ENCODE measurements at places on chromosomes 7 and 10.

DNA sequence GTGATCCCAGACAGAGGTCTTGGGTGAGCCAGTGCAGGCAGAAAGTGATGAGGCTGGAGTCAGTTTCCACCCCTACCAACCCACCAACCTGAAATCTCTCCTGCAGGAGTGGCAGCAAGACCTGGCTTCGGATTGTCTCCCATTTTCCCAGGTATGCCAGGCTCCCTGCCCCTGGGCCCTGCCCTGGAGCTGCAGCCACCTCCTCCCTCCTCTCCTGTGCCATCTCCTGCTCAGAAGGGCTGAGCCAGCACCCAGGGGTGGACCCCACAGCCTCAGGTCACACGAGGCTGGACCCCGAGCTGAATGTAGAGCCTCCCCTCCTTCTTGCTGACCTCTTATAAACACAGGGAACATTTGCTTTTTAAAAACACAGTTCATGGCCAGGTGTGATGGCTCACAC is 17.0 kb upstream of the LIMK1 start:
- no peak for DNase-seq

DNA sequence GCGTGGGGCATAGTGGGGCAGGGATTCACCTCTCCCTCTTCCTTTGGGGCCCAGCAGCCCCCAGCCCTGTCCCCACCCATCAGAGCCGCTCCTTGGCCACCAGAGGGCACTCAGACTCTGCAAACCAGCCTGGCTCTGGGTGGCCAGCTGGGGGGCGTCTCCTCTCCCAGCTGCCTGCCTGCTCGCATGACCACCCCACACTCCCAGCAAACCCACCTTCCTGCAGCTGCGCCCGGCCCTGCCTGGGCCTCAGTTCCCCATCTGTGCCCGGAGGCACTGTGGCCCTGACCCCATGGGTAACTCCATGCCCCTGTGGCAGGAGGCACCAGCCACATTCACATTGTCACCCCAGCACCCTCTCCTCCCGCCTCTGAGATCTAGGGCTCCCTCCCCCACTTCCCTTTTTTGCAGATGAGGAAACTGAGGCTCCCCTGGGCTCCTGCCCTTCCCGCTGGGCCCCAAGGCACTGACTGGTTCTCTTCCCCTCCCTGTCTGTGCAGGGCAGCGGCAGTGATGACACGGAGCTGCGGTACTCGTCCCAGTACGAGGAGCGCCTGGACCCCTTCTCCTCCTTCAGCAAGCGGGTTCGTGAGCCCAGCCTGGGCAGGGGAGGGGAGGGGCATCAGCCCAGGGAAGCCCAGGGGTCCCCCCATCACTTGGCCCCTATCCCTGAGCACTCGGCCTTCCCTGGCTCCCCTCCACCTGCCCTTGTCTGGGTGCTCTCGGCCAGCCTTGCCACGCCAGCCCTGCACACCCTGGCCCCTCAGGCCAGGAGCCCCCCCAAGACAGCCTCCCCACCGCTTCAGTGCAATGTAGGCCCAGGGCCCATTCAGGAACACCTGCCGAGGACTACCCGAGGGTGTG is 6.9 kb upstream of the SH2B2 start:
- DNase-seq, result peak; percentile 79

DNA sequence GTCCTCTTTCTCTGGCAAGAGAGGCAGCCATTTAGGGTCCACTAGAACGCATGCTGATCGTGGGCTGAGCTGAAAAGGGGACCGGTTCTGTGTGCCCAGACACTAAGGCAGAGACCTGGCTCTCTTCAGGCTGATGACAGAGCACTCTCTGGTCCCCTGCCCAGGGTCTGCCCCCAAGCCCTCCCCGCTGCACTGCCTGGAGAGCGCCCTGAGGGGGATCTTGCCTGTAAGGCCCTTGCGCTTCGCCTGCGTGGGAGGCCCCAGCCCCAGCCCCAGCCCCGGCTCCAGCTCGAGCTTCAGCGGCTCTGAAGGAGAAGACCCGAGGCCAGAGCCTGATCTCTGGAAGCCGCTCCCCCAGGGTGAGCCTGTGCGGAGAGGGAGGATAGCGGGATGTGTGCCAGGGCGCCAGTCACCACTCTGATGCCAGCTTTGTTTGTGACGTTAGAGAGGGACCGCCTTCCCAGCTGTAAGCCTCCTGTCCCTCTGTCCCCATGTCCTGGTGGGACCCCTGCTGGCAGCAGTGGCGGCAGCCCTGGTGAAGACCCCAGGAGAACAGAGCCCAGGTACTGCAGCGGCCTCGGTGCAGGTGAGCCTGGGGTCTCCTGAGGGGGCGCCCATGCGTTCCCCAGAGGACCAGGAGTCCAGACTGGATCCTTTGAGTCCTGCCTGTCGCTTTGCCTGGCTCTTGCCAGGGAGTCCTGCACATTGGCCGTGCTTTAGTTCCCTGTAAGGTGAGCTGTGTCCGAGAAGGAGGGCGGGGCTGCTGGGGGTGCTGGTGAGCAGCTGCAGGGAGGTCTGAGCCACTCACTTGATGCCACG is 43.2 kb downstream of the ZNF467 start:
- no peak for DNase-seq

- DNase-seq, result no peak
Measured at GRCh38 chr7:117195361-117196029, 127.4 kb downstream of the WNT2 start.

DNA sequence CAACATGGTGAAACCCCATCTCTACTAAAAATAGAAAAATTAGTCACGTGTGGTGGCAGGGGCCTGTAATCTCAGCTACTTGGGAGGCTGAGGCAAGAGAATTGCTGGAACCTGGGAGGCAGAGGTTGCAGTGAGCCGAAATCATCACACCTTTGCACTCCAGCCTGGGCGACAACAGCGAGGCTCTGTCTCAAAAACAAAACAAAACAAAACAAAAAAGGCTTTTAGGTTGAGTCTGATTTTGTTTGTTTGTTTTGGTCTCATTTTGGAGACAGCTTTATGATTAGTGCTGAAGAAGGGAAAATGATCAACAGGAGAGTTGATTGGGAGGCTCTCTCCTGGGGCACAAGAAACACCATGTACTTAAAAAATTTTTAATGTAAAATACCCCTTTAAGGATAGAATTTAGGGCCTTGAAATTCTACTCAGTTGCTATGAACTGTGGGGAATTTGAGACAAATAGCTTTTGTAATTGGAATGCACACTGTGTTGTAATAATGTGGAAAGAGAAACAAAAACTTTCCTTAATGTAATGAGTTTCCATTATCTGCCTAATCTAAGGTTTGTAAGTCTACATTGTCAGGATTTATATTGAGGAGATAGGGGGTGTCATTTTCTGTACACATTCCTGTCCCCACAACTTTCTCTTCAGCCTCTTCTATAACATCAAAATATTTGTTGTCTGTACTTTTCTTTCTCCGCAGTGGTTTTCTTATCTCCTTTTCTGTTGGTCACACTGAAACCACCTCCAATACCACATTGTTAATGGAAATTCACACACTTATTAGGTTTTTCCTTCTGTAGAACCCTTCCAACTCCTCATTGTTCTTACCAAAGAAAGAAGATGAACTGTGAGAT is 41.3 kb downstream of the ARID5B start:
- no peak for DNase-seq

GRCh38 chr10:84155521-84155920 is 16.2 kb downstream of the GHITM start:
- no peak for DNase-seq

DNA sequence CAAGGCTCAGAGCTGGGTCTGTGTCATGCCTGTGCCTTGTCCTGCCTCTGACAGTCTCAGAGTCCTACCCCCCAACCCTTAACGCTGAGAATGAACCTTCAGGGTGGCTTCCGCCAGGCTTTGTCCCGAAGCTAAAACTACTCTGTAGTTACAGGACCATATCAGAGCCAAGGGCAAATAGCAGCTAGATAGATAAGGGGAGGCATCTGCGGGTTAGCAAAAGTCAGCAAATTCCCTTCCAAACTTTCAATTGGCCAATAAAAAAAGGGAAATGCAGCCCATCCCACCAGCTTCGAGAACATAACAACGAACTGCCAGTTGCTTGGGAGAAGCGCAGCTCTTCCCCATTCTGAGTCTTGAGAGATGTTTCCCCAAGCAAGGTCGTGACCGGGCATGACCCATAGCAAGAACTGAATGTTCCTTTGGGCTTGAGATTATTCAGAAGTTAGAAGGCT is 17.7 kb downstream of the CCL24 start:
- DNase-seq, result no peak

- DNase-seq, result no peak
Measured at GRCh38 chr10:98055841-98056516, 25.6 kb upstream of the CRTAC1 start.

GRCh38 chr7:84469034-84469433 is 274.4 kb upstream of the SEMA3A start:
- DNase-seq, result no peak

- DNase-seq, result peak; percentile 96
Measured at GRCh38 chr10:27099916-27100812, at the start of gene ANKRD26. TSS of gene ANKRD26 (minus strand) at chr10:27100494. CDS start at chr10:27100326, 168 bp downstream.

DNA sequence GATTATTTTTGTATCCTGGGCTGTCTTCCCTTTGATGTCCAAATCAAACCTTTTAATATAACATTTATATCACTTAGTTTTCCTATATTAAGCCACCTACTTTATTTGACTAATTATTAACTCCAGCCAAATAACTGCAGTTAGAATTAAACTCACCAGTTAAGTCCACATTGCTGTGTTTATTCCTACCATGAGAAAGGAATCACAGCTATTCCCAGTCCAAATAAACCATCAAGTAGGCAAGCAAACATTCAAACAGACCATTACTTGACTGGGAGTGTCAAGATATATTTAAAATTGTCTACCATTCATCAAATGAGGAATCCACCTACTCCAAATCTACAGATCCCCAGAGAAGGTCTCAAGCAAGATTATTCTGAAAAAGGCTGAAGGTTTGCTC is 22.4 kb downstream of the PDE1C start:
- DNase-seq, result no peak

DNA sequence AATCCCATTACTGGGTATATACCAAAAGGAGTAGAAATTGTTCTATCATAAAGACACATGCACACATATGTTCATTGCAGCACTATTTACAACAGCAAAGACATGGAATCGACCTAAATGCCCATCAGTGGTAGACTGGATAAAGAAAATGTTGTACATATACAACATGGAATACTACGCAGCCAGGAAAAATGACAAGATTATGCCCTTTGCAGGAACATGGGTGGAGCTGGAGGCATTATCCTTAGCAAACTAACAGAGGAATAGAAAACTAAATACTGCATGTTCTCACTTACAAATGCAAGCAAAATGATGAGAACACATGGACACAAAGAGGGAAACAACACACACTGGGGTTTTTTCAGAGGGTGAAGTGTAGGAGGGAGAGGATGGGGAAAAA is 300.2 kb downstream of the BAMBI start:
- DNase-seq, result no peak

GRCh38 chr10:28139138-28139537 is 140.3 kb upstream of the ODAD2 start:
- no peak for DNase-seq

DNA sequence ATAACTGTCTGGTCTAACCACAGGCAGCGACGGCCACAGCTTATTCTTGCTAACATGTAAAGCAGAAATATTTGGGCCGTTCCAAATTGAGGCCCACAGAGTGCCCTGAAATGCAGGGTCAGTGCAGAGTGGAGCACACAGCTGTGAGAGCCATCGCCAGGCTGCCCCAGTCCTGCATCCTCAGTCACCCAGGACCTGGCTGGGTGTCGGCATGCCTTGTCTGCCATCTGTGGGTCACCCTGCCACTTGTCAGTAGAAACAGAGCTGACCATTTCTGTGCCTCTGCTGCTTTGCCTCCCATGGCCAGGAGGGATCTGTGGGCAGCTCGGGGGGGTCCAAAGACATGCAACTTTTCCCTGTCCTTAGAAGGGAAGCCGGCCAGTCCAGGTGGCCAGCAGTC is 57.3 kb upstream of the BTBD16 start:
- no peak for DNase-seq

DNA sequence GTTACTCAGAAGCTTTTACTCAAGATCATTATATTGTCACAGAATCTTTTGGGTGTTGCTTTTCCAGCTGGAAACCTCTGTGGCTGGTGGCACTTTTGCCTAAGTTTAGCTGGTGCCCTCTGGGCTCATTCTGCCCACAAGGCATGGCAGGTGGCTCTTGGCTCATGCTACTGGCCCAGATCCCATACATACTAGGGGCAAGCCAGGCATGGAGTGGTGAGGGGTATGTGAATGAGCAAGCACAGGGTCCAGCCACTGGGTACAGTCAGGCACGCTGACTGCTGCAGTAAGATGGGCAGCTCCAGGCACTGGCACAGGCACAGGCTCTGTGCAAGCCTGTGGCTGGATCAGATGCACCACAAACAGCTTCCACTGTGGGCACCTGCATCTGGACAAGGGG is 375.0 kb upstream of the SEMA3C start:
- DNase-seq, result no peak

GRCh38 chr7:72446591-72447462 is 34.7 kb upstream of the CALN1 start:
- peak; percentile 56 for DNase-seq

GRCh38 chr7:131039355-131039762 is 288.3 kb upstream of the MKLN1 start:
- DNase-seq, result no peak

DNA sequence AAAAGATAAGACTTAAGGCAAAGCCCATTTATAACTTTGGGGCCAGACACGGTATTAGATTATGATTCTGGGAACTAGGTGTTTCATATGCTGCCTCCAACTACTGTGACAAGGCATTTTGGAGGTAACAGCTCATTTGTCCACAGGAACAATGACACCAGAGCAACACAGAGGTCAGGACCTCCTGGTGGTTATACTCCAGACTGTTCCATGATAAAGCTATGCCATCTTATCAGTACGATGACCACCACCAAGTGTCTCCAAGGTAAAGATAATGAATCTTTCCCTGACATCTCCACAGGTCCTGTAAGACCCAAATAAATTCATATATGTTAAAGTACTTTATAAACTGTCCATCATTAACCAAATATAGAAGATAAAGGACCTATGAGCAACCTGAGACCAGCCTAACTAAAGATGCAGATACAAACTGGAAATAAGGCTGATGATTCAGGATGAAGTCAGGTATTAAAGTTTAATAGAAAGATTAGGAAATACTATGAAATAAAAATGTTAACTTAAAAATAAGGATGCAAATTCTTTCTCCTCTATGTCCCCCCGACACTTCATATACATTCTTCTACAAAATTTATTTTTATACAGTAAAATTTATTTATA is 26.2 kb downstream of the CUL2 start:
- DNase-seq, result no peak

- DNase-seq, result no peak
Measured at GRCh38 chr10:97178074-97178473, 7.7 kb downstream of the SLIT1 start.

DNA sequence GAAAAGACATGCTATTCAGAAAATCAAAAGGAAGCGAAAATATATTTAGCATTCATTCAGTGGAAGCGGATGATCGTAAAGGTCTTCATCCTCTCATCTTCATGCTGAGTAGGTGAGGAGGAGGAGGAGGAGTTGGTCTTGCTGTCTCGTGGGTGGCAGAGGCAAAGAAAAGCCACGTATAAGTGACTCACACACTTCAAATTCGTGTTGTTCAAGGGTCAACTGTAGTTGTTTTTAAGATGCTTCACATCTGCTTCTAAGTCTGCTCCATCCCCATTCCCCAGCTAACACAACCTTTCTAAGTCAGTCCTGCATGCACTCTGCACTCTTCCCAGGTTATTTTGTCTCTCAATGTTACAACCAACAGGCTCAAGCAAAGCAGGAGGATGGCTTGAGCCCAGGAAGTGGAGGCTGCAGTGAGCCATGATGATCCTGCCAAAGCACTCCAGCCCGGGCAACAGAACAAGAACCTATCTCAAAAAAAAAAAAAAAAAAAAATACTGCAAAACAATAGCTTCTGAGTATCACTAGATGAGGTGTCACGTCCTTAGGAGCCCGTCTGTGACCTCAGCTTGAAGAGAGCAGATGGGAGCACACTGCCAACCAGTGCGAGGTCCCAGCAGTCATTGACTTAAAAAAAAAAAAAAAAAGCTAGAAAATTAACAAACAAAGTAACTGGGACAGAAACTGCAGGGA is 70.5 kb downstream of the SFMBT2 start:
- no peak for DNase-seq

All from NCI-H69 (cell line).